WTC11 (cell line): ENCODE measurements at places on chromosomes 12 and 14.

GRCh38 chr12:24894879-24895278 is 54.0 kb downstream of the BCAT1 start:
- DNase-seq, result no peak

- DNase-seq, result no peak
Observed at GRCh38 chr14:91872011-91872501, 4.7 kb upstream of the TC2N start.

DNA sequence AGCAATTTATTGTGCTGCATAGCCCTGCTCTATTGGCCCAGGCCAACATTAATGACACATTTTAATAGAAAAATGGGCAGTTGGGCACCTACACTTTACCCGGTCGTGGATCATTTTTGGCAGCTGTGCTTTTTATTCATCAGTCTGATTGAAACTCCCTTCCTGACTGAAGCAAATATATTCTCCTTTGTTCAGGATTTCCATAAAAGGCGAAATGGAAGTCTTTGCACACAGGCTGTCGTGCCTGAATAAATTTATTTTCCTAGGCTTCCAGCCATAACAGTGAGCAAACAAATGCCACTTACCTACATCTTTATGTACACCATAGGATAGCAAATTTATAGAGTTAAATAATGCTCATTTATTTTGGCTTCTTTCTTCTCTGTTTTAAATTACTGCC is 480.7 kb upstream of the DCN start:
- no peak for DNase-seq

DNA sequence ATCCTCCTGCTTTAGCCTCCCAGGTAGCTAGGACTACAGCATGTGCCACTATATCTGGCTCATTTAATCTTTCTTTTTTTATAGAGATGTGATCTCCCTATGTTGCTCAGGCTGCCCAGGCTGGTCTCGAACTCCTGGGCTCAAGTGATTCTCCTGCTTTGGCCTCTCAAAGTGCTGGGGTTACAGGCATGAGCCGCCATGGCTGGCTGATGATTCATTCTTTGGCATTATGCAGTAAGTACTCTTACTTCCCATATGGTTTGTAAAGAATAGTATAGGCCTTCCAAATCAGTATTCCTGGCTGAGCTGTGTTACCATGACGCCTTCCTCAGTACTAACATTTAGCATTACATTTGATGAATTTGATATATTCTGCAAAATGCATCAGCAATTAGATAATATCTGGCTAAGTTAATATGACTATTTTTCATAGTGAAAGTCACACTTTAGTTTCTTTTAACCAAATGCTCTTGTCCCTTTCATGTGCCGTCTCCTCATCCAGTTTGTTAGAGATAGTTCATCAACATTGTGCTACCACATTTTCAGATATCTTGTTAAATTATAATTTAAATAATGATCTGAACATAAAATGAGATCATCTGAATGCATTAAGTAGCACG is 3.2 kb upstream of the MIA2 start:
- no peak for DNase-seq

DNA sequence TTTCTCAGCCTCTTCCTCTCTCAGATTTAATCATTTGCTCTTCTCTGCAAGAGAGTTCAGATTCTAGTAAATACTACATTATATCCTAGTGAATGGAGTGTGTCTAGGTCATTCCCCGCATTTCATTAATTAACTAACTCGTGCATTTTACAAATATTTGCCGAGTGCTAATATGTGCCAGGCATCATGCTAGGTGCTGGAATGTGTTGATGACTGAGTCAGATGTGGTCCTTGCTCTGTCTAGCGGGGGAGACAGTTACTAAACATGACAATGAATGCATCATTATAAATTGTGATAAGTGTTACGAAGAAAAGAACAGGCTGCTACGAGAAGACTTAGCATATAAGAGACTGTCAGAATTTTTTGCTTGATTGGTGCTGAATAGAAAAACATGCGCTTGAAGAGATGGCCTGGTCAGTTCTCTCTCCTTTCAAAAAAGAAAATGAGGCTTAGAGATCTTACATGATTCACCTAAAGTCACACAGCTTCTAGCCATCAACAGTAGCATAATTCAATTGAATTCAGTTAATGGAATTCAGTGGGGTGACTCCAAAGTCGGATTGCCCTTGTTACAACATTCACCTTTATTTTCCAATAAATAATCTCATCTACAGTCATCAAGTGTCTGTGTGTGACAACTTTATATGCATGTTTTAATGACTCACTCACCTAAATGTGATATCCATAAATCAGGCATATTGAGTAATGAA is 48.7 kb upstream of the MAX start:
- DNase-seq, result no peak

DNA sequence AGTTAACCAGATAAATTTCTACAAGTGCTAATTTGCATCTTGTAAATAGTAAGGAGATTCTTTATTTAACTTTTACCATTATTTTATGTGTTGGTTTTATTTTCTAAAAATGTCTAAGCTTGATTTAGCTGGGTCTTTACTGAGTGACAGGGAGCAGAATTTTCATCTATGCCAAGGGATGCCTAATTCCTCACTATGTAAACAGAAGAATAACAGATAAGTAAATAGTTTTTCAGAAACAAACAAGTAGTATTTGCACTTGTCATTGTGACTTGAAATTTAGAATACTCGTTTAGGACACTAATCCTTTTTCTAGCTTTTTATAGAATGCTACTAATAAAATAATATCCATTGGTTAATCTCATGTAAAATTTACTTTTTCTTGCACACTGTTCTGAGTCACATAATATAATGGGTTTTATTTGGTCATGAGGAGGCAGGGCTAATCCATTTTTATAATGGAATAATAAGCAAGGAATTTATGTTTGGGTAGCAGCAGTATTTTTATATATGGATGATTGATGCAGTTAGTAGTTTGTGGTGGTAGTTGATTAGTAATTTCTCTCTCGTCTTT is 746.5 kb downstream of the SLC6A15 start:
- no peak for DNase-seq

GRCh38 chr12:80101126-80101525 is 1.8 kb downstream of the OTOGL start:
- DNase-seq, result no peak

GRCh38 chr12:32270818-32271710 is 128.3 kb upstream of the FGD4 start:
- DNase-seq, result no peak

- no peak for DNase-seq
Observed at GRCh38 chr12:96831346-96831745, 75.7 kb upstream of the NEDD1 start.

- no peak for DNase-seq
Observed at GRCh38 chr14:102507081-102507856, 2.3 kb downstream of the ANKRD9 start.

DNA sequence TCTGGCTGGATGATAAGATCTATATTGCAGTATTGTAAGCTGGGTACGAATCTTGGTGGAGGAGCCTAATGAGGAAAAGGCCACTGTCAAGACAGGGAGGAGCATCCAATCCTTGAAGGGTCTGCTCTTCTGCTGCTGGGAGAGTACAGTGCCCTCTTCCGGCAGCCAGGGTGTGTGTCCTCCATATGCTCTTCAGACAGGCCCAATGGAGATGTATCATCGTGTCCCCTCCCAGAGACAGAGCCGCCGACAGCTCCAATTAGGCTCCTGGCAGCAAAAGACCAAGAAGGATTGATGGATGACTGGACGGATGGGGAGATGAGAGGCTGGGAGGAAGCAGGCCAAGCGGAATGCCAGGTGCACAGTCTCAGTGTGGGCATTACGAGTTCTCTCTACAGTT is 51.6 kb upstream of the PIWIL1 start:
- no peak for DNase-seq
